CD4-positive, alpha-beta T cell treated with Interleukin-4 for 4 hours (primary cell): ENCODE measurements at places on chromosomes 5 and 9.
A peak's percentile ranks its signal among the peaks of the same experiment; 100 is the strongest.

GRCh38 chr9:137045294-137046087 is 486 bp downstream of the NPDC1 start:
- DNase-seq: no peak

GRCh38 chr9:14245901-14246525 is 67.9 kb downstream of the NFIB start:
- DNase-seq: no peak

DNA sequence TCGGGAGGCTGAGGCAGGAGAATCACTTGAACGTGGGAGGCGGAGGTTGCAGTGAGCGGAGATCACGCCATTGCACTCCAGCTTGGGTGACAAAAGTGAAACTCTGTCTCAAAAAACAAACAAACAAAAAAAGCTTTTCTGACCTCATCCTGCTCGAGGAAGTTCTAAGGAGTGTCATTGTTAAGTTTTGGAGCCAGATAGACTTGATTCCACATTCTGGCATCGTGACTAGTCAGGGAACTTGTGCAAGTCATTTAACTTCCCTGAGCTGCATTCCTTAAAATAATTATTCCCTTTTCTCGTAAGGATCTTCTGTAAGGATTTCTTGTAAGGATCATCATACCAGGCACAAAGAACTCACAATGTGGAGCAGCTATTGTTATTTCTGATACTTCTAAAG is 26.2 kb downstream of the SNX24 start:
- no peak for DNase-seq

- no peak for DNase-seq
Measured at GRCh38 chr9:135454737-135455136, 24.8 kb upstream of the PPP1R26 start.

DNA sequence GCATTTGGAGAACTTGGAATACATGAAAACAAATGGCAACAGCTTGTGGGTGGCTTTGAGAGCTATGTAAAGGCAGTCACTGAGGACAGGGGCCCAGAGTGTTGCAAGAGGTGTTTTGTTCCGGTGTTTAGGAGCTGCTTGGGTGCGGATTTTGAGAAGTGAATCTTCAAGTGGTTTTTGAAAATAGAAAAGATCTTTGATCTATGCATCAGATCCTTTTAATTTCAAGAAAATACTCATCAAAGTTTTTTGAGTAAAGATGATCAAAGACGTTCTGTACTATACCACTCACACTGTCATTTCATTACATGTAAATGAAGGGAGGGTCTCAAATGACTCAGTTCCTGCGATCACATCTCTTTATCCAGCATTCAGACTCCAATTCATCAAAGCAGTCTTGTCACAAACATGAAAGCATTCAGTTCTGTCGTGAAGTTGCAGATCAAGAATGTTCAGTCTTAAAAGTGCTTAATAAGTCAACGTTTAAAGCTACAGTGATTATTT is 112.5 kb downstream of the WDR41 start:
- peak; percentile 64 for DNase-seq

GRCh38 chr5:34053133-34053532 is 10.1 kb upstream of the C1QTNF3 start:
- no peak for DNase-seq

DNA sequence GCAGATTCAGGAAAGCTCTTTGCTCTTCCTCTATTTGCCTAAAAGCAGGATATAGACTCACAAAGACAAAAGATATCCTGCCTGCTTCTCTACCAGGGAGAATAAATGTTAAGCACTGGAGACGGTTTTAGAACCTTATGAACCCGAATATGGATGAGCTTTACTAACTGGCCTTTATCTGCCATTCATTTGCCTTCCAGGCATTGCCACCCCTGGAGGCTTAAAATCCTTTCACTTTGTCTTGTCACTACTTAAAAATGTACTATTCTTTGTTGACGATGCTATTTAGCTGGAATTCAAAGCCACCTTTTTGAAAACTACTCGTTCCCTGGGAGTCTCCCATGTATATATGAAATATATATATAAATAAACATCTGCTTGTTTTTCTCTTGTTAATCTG is 23.2 kb upstream of the LVRN start:
- DNase-seq: no peak

DNA sequence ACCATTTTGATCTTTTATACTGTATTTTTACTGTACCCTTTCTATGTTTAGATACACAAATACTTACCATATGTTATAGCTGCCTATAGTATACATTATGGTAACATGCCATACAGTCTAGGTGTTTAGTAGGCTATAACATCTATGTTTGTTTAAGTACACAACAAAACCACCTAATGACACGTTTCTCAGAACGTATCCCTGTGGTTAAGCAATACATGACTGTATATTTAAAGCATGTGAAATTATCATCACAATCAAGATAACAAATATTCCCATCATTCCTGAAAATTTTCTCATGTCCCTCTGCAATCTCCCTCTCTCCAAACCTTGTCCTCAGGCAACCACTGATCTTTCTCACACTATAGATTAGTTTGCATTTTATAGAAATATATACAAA is 66.4 kb upstream of the SUSD1 start:
- DNase-seq: no peak

DNA sequence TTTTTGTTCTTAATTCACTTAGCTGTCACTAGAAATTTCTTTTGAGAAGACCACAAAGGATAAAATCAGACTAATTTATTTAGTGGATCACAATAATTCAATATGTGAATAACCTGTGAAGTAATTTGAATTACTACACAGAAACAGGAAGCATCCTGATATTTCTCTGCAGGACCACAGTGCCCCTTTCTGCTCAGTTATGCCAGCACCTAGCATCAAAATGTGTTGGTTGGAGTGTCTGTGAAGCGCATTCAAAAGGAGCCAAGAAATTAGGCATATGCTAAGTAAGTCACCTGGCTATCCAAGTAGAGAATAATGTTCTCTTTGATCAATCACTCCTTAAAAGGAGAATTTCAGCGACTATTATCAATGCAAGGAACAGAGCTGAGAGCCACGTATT is 187.5 kb downstream of the SLC12A2 start:
- DNase-seq: no peak

GRCh38 chr9:110099236-110100095 is 108.5 kb downstream of the C9orf152 start:
- no peak for DNase-seq

GRCh38 chr5:1860949-1861348 is 21.8 kb downstream of the IRX4 start:
- no peak for DNase-seq

DNA sequence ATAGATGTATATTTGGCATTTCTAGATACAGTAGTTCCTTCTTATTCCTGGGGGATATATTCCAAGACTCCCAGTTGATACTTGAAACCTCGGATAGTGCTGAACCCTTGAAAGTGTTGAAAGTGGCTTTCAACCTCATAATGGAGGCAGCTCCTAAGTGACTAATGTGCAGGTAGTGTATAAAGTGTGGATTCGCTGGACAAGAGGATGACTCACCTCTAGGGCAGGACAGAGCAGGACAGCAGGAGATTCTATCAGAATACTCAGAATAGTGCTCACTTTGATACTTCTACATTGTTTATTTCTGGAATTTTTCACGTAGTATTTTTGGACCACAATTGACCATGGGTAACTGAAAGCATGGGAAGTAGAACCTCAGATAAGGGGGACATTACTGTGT is 1138.9 kb upstream of the WWC1 start:
- DNase-seq: no peak

DNA sequence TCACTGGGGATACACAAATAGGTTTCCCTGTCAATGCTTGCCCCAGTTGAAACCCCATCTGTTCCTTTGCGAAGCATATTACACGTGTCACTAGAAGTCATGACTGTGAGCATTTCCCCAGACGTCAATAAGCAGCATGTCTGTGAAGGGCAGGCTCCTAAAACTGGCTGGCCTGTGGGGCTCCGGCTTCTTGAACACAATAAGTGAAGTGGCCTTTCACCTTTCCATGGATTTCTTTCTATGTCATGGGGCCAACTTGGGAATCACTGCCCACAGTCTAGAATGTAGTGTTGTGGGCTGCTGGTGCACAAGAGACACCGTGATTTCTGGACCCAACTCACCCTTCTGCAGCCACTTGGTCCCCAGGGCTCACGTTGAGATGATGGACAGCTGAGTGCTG is 60.4 kb upstream of the CTSL start:
- DNase-seq: no peak
